Transverse colon (tissue), 4 donors: ENCODE measurements at places on chromosomes 12 and 14. TPM values are rescaled to one million over a fixed set of nuclear protein-coding genes. Genes with fewer than 3 reads are reported as not detected.
A peak's percentile ranks its signal among the peaks of the same experiment; 100 is the strongest.

The AQP2 gene
- not detected for total RNA-seq

The RASSF8 gene
- total RNA-seq, result 332 TPM

The LYZ gene
- 43.0 TPM for total RNA-seq

- no peaks in the 10 kb centered on the region for H3K4me1 ChIP-seq
- no peak for DNase-seq
- no peak overlapping the region for H3K27ac ChIP-seq
- no peak overlapping the region for H3K4me3 ChIP-seq
- no peaks in the 10 kb centered on the region for H3K36me3 ChIP-seq
Observed at GRCh38 chr14:37436519-37436918, 158.5 kb downstream of the FOXA1 start.

GRCh38 chr12:128265566-128265965 lies 1.4 kb upstream of the TMEM132C start:
- no peak overlapping the region for H3K4me3 ChIP-seq
- no peak for DNase-seq
- H3K36me3 ChIP-seq, result no peaks in the 10 kb centered on the region
- no peak overlapping the region for H3K27ac ChIP-seq
- H3K27me3 ChIP-seq, result peaks cover 52% of the 10 kb centered on the region

GRCh38 chr12:30700216-30700900 lies 4.7 kb upstream of the IPO8 start:
- no peaks in the 10 kb centered on the region for H3K4me1 ChIP-seq
- H3K36me3 ChIP-seq, result no peaks in the 10 kb centered on the region
- no peak for DNase-seq
- H3K27ac ChIP-seq, result no peak overlapping the region
- no peaks in the 10 kb centered on the region for H3K27me3 ChIP-seq

- no peak for DNase-seq
- H3K4me1 ChIP-seq, result no peaks in the 10 kb centered on the region
- no peak overlapping the region for H3K4me3 ChIP-seq
- no peaks in the 10 kb centered on the region for H3K36me3 ChIP-seq
- no peaks in the 10 kb centered on the region for H3K27me3 ChIP-seq
Observed at GRCh38 chr12:46777587-46777986, 48.2 kb downstream of the SLC38A4 start.

DNA sequence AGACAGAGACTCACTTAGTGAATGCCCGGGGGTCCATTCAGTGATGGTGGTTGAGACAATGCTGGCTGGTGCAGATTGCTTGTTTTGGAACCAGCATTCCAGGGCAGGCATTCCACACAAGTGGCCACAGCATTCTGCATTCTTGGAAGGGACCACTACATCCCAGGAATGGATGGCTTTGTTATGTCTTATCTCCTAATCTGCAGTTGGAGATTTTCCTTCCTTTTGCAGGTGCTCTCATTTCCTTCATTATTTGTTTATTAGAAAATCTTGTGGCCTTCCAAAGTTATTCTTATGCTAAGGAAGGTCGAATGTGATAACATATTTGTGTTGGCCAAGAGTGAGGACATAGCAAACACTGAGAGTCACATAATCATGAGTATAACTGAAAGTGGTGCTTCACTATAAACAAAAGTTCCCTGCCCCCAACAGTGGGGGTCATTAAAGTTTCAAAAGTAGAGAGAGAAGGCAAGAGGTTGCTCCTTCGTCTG lies 66.0 kb downstream of the BMP4 start:
- H3K27me3 ChIP-seq, result no peaks in the 10 kb centered on the region
- peaks cover 4% of the 10 kb centered on the region for H3K4me1 ChIP-seq
- no peak for DNase-seq

GRCh38 chr14:75822522-75823141 lies 159.2 kb downstream of the TGFB3 start:
- peaks cover 17% of the 10 kb centered on the region for H3K4me1 ChIP-seq
- H3K27me3 ChIP-seq, result no peaks in the 10 kb centered on the region
- no peak for DNase-seq
- no peak overlapping the region for H3K4me3 ChIP-seq

DNA sequence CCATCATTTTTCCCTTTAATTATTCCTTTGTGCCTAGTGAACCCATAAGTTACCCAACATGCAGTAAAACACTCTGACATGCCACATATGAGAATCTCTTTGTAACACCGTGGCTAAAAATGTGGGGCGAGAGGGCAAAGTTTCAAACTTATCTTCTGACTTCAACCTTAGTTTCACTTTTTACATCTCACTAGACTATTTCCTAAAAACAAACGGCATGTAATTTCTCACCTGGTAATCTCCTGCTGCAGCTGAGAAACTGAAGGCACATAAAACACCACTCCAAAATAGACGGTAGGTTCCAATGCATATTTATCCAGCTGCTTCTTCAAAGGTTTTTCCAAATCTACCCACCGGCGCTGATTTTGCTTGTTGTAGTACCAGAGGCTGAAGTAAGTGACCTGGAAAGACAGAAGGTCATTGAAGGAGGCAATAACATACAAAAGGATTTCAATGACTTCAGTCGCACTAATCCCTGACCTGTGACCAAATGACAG lies 37.9 kb downstream of the PTPN21 start:
- H3K27me3 ChIP-seq, result no peaks in the 10 kb centered on the region
- DNase-seq, result peak; percentile 19
- peak overlapping the region; percentile 73 for H3K27ac ChIP-seq
- H3K4me3 ChIP-seq, result peak overlapping the region; percentile 39

GRCh38 chr12:2402073-2402579 lies 349.3 kb downstream of the CACNA1C start:
- no peak for DNase-seq
- H3K27ac ChIP-seq, result peak overlapping the region; percentile 0
- no peaks in the 10 kb centered on the region for H3K27me3 ChIP-seq
- no peaks in the 10 kb centered on the region for H3K36me3 ChIP-seq
